ENCODE measurements at places on chromosomes 2 and 18. TPM values are rescaled to one million over a fixed set of nuclear protein-coding genes. Genes with fewer than 3 reads are reported as not detected.

- no peak for DNase-seq
- H3K36me3 ChIP-seq = no peaks in the 10 kb centered on the region
- H3K4me1 ChIP-seq = no peaks in the 10 kb centered on the region
- H3K27ac ChIP-seq = no peak overlapping the region
Measured at GRCh38 chr2:217722883-217723472, 279.8 kb downstream of the TNS1 start.

DNA sequence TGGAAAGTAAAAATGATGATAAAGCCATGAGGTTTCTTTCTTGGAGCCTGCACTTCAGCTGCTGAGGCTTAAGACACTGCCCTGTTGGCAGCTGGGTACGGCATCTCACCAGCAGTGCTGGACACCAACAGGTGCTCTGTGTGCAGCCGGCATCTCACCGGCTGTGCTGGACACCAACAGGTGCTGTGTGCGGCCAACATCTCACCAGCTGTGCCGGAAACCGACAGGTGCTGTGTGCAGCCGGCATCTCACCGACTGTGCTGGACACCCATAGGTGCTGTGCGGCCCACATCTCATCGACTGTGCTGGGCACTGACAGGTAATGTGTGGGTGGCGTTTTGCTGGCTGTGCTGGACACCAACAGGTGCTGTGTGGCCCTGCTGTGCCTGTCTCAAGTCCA lies 190.8 kb downstream of the TMEM18 start:
- H3K4me1 ChIP-seq = peaks cover 8% of the 10 kb centered on the region
- no peak overlapping the region for H3K4me3 ChIP-seq
- no peaks in the 10 kb centered on the region for H3K36me3 ChIP-seq
- DNase-seq = no peak
- peaks cover 4% of the 10 kb centered on the region for H3K27me3 ChIP-seq

- DNase-seq = no peak
- peaks cover 8% of the 10 kb centered on the region for H3K4me1 ChIP-seq
- no peak overlapping the region for H3K27ac ChIP-seq
- peaks cover 5% of the 10 kb centered on the region for H3K36me3 ChIP-seq
- H3K4me3 ChIP-seq = no peak overlapping the region
Measured at GRCh38 chr18:74468547-74469061, 11.5 kb upstream of the DIPK1C start.

NYAP2 gene
- not detected for total RNA-seq

DNA sequence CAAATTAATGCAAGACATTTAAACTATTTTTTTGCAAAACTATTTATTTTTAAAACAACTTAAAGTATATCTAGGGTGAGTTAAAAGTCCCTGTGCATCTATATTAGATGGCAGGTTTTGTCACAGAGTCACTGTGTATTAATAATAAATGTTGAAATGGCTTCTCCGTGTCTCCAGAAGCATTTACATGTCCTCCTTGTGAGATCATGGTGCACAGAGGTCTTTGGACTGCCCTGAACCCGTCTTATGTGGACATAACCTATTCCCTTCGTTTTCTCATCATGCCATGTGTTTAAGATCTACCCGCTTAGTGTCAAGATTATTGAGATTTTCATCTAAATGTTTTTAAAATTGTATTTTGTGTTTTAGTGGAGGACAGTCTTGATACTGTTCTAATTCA lies 39.3 kb downstream of the SOCS6 start:
- H3K4me3 ChIP-seq = no peak overlapping the region
- H3K4me1 ChIP-seq = peaks cover 30% of the 10 kb centered on the region
- DNase-seq = no peak
- H3K27ac ChIP-seq = no peak overlapping the region

- no peaks in the 10 kb centered on the region for H3K27me3 ChIP-seq
- H3K4me3 ChIP-seq = no peak overlapping the region
- no peaks in the 10 kb centered on the region for H3K4me1 ChIP-seq
- DNase-seq = no peak
- H3K36me3 ChIP-seq = peaks cover 40% of the 10 kb centered on the region
Measured at GRCh38 chr2:42327125-42327524, 33.9 kb downstream of the COX7A2L start.

DNA sequence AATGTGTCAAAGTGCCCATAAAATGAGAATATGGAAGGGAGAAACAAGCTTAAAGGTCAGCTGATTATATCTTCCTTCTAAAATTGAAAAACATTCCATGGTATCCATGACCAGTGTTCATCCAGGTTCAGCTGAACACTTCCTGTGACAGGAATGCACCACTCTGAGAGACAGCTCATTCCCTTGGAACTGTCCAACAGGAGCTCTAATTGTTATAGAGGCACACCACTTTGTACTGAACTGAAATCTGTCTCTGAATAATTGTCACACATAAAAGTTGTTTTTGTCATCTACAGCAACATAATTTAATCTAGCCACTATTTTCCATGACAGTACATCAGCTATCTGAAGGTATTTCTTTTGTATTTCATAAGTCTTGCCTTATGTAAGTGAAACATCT lies 195.9 kb upstream of the ZNF804A start:
- DNase-seq = no peak
- no peak overlapping the region for H3K4me3 ChIP-seq
- H3K4me1 ChIP-seq = no peaks in the 10 kb centered on the region
- no peak overlapping the region for H3K27ac ChIP-seq
- no peaks in the 10 kb centered on the region for H3K27me3 ChIP-seq

FBXO15 gene
- total RNA-seq = 0.96 TPM

DNA sequence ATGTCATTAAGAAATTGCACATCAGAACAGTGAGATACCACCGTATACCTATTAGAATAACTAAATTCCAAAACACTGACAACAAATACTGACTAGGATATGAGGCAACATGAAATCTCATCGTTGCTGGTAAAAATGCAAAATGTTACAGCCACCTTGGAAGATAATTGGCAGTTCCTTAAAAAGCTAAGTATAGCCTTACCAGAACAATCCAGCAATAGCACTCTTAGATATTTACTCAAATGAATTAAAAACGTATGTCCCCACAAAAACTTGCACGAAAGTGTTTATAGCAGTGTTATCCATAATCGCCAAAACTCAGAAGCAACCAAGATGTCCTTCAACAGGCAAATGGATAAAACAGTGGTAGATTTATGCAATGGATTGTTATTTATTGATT lies 241.7 kb downstream of the EPHA4 start:
- H3K27me3 ChIP-seq = no peaks in the 10 kb centered on the region
- H3K27ac ChIP-seq = no peak overlapping the region
- H3K36me3 ChIP-seq = peaks cover 12% of the 10 kb centered on the region
- no peaks in the 10 kb centered on the region for H3K4me1 ChIP-seq
- DNase-seq = no peak

RIT2 gene
- total RNA-seq = 1.4 TPM

C2orf15 gene
- total RNA-seq = 7.0 TPM

TFCP2L1 gene
- 3.7 TPM for total RNA-seq

PID1 gene
- 1.3 TPM for total RNA-seq

DNA sequence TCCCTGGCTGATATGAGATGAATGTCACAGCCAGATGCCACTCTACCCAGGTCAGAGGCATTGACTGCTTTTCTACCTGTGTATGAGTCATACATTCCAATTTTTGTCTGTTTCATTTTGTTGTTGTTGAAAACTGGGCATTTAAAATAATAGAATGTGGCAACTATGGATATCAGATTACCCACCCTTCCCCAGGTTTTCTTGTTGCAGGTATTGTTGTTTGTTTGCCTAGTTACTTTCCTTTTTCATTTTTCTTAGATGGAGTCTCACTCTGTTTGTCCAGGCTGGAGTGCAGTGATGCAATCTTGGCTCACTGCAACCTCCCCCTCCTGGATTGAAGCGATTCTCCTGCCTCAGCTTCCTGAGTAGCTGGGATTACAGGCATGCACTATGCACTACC lies 70.2 kb downstream of the LRRC30 start:
- H3K36me3 ChIP-seq = peaks cover 4% of the 10 kb centered on the region
- no peaks in the 10 kb centered on the region for H3K4me1 ChIP-seq
- H3K27me3 ChIP-seq = no peaks in the 10 kb centered on the region
- no peak for DNase-seq

CHRND gene
- total RNA-seq = 0.07 TPM

DNA sequence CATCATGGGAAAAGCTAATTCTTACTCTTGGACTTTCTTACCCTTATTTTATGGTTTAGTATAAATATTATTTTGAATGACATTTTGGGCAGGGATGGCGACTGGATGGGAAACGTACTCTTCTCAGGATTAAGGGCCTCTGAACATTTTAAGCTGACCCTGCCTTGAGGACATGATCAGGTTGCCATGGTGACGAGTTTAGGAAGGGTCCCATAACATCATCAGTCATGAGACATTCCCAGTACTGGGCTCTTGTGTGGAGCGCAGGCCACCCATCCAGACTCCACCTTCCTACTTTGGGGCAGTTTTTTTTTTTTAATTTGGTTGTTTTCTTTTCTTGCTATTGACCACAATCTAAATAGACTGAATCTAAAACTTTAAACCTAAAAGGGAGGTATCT lies 40.7 kb downstream of the KCNE4 start:
- peaks cover 8% of the 10 kb centered on the region for H3K4me1 ChIP-seq
- no peaks in the 10 kb centered on the region for H3K36me3 ChIP-seq
- H3K4me3 ChIP-seq = no peak overlapping the region

KCNK3 gene
- total RNA-seq = 0.30 TPM

MPP4 gene
- not detected for total RNA-seq

DNA sequence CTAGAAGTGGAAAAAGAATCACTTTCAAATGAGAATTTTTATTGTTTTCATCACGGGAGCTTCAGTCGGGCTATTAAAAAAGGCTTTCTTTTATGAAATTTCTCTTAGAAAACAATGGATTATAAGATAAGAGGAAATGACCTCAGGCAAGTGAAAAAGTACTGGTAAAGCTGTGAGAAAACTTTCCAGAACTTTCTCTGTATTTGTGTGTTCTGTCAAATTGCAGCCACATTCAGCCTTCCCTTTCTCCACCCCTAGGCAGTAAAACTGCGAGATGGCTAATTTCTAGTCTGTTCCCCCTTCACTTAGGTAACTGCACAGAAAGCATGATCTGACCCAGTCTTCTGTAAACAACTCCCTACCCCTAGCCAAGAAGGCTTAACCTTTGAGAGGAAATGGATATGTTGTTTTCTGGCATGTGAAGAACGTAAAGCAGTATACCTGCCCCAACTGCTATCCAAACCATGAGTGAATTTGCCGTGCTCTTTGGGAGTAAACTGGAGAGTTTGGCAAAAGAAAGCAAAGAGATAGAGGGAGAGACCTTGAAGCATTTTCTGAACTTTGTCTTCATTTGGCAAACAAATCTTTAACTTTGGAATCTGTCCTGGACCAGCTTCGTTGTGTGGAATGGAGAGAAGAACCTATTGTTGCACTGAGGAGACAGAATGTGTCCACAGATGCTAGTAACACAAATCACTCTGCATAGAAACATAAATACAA lies 105.4 kb downstream of the ETAA1 start:
- no peaks in the 10 kb centered on the region for H3K27me3 ChIP-seq
- no peak overlapping the region for H3K27ac ChIP-seq
- H3K36me3 ChIP-seq = no peaks in the 10 kb centered on the region
- peaks cover 4% of the 10 kb centered on the region for H3K4me1 ChIP-seq
- H3K4me3 ChIP-seq = no peak overlapping the region

DNA sequence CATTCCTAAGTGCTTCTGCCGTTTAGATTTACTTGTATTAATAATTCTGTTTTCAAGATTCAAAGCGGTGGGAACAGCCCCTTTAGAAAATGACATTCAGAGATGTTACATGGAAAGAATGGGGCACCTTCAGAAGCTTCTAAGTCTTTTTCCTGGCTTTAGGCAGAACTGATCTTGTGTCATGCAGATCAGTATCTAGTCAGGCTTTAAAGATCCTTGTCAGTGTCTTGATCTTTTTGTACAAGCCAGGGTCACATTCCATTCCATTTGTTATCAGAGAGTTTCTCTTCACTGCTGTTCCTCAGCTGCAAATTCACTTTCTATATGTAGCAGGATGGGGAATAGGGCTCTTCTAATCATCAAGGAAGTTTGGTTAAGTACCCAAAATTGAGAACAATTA lies 275.3 kb downstream of the DCC start:
- H3K27me3 ChIP-seq = no peaks in the 10 kb centered on the region
- H3K27ac ChIP-seq = no peak overlapping the region
- no peaks in the 10 kb centered on the region for H3K36me3 ChIP-seq
- H3K4me1 ChIP-seq = peaks cover 5% of the 10 kb centered on the region
- DNase-seq = no peak
- H3K4me3 ChIP-seq = no peak overlapping the region

DNA sequence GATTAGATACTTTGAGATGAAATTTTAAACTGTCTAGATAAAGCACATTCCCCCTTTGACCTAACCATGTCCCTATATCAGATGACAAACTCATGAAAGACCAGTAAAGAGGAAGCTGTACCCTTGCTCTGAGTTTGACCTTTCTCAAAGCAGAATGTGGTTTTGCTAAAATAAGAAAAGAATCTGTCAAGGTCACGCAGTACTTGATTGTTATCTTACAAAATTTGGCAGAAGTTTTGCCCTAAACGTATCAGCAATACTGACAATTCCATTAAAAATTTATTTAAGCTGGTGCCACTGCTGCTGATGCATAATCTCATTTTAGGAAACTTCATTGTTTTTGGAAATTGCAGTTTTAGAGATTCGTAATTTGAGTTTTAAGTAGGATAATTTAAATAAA lies 31.2 kb upstream of the GALM start:
- H3K4me1 ChIP-seq = peaks cover 5% of the 10 kb centered on the region
- H3K36me3 ChIP-seq = peaks cover 5% of the 10 kb centered on the region
- H3K4me3 ChIP-seq = no peak overlapping the region
- DNase-seq = no peak
- no peaks in the 10 kb centered on the region for H3K27me3 ChIP-seq

TRABD2A gene
- total RNA-seq = 7.5 TPM

GRCh38 chr2:201408931-201409330 lies 42.3 kb downstream of the TRAK2 start:
- no peaks in the 10 kb centered on the region for H3K36me3 ChIP-seq
- H3K4me1 ChIP-seq = no peaks in the 10 kb centered on the region
- H3K4me3 ChIP-seq = no peak overlapping the region
- no peak for DNase-seq
- H3K27ac ChIP-seq = no peak overlapping the region
- H3K27me3 ChIP-seq = no peaks in the 10 kb centered on the region

DNA sequence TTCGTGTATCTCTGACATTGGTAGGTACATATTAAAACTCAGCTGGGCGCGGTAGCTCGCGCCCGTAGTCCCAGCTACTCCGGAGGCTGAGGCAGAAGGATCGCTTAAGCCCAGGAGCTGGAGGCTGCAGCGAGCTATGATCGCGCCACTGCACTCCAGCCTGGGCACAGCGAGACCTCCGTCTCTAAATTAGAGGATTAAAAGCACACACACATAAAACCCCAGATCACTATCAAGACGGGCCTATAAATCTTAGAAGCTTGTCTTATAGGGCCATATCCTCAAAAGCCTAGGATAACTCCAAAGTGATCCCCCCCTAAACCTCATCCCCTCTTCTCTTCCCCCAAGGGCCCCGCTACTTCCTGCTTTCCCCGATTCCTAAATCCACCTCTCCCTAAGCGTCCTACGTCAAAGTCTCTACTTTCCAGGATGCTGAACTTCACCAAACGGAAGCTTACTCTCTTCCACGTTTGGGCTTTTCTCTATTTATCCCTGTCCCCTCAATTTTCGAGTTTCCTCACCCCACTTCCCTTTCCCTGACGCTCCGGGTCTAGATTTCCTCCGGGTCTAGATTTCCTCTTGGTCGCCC lies 707 bp downstream of the KRCC1 start:
- H3K4me3 ChIP-seq = peak overlapping the region; percentile 98
- DNase-seq = no peak
- H3K27ac ChIP-seq = peak overlapping the region; percentile 94
- peaks cover 3% of the 10 kb centered on the region for H3K36me3 ChIP-seq
- no peaks in the 10 kb centered on the region for H3K27me3 ChIP-seq

TMEM200C gene
- 6.6 TPM for total RNA-seq

KCNJ3 gene
- 0.69 TPM for total RNA-seq

GRCh38 chr2:229261076-229261475 lies 10.0 kb downstream of the PID1 start:
- DNase-seq = no peak
- H3K4me1 ChIP-seq = no peaks in the 10 kb centered on the region
- H3K36me3 ChIP-seq = no peaks in the 10 kb centered on the region
- no peak overlapping the region for H3K4me3 ChIP-seq
- H3K27me3 ChIP-seq = no peaks in the 10 kb centered on the region

RGPD4 gene
- total RNA-seq = 0.05 TPM
